ENCODE measurements at places on chromosomes 1 and 21.
A peak's percentile ranks its signal among the peaks of the same experiment; 100 is the strongest.

DNA sequence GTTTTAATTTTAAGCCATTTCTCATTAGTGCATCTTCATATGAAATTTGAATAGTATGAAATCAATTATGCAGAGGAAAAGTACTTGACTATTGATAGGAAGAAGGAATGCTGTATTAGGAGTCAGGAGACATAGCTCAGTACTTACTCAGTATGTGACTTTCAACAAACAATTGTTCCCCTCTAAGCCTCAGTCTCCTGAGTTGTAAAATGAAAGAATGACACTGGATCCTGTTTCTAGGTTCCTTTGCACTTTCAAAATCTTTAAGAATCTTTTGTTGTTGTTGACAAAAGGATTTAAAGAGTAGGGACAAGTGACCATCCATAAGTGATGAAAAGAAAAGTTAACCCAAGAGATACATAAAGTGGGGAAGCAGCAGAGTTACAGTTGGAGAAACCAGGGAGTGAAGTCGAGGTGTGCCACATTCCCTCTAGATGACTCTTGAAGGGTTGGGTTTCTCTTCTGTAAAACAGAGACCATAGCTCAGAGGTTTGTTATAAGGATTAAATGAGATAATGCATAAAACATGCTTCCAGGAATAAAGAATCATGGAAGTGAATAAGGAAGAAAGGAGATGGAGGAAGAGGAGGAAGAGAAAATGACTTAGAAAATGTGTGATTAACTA is 105.7 kb upstream of the KCNJ15 start:
- no peak for DNase-seq

DNA sequence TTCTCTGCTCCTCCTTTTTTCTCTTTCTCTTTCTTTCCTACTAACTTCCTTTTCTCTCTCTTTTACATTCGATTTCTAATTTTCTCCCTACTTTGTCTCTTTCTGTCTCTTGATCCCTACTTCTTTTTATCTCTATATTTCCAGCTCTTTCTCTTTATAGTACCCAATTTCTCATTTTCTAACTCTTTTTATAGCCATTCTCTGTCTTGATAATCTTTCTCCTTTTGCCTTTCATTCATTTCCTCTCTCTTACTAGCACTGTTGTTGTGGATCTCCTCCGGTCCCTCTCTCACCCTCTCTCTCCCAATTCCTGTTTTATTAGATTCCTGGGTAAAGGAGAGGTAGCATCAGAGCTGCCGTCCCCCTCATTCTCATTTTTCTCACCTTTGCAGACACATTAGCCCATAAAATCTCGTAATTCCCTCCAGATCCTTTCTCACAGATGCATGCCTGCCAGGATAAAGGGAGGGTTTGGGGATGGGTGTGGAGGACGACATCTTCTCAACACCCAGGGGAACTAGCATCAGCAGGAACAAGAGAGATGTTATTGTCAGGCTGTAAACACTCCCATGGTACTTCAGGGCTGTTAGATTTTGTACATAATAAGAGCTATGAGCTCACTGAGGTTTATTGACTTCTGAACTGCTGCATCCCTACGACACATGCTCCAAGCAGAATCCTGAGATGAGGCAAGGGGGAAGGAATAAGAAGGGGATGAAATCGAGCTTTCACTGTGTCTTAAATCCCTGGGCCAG is 159.0 kb upstream of the GALNT2 start:
- DNase-seq, result no peak

GRCh38 chr21:38383411-38384237 is 114.7 kb downstream of the ERG start:
- peak; percentile 44 for DNase-seq

DNA sequence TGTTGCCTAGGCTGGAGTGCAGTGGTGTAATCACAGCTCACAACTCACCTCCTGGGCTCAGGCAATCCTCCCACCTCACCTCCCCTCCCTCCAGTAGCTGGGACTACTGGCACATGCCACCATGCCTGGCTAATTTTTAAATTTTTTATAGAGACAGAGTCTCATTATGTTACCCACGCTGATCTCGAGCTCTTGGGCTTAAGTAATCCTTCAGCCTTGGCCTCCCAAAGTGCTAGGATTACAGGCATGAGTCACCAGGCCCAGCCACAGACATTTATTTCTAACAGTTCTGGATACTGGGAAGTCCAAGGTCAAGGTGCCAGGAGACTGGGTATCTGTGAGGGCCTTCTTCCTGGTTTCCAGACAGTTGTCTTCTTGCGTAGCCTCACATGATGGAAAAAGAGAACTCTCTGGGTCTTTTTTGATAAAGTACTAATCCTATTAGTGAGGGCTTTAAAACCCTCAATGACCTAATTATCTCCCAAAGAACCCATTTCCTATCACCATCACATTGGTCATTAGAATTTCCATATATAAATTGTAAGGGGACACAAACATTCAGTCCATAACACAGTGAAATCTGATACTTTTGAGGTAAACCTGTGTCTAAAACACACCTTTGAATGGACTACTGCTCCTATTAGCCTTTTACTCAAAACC is 67.9 kb downstream of the PHACTR4 start:
- DNase-seq, result no peak

DNA sequence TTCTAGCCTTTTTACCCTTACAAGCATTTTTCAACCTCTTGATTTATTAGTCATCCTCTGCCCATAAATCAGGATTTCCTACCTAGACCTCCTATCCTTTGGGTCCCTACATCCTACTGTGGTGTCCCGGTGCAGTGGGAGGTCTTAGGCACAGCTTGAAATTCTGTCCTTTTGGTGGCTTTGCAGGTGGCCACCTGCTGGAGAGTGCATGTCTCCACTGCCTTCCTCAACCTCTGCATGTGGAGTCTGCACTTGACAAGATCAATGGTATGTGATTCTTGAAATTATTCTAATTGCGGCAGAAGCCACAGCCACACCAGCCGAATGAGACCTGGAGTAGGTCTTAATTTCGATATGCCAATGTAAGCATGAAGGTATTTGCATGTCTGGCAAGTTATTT is 11.4 kb upstream of the KCNA3 start:
- DNase-seq, result no peak
